ENCODE measurements at places on chromosomes 11 and 22. TPM values are rescaled to one million over a fixed set of nuclear protein-coding genes. Genes with fewer than 3 reads are reported as not detected.

- H3K4me1 ChIP-seq = no peaks in the 10 kb centered on the region
- peak overlapping the region; percentile 42 for H3K27ac ChIP-seq
- no peaks in the 10 kb centered on the region for H3K36me3 ChIP-seq
- H3K4me3 ChIP-seq = no peak overlapping the region
These were observed 43.3 kb downstream of the SNX19 start for GRCh38 chr11:130872981-130873380.

DNA sequence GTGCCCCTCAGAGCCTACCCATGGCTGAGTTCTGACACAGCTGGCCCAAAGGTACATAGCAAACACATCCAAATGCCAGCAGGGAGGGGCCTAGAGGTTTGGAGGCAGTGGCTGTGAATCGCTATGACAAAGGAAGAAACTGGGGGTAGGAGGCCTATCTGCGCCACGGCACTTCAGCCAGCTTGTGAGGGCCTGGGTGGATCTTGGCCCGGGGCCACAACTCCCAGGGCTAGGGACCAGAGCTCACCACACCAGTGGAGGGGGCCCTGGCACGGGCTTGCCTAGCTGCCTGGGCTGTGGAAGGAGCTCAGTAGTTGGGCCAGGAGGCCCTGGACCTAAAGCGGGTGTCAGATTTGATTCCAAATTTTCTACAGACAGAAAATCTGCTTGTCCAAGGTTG, 9.4 kb upstream of the NAP1L4 start:
- no peak for DNase-seq
- H3K27ac ChIP-seq = no peak overlapping the region
- no peaks in the 10 kb centered on the region for H3K4me1 ChIP-seq
- no peaks in the 10 kb centered on the region for H3K27me3 ChIP-seq
- H3K36me3 ChIP-seq = no peaks in the 10 kb centered on the region

DNA sequence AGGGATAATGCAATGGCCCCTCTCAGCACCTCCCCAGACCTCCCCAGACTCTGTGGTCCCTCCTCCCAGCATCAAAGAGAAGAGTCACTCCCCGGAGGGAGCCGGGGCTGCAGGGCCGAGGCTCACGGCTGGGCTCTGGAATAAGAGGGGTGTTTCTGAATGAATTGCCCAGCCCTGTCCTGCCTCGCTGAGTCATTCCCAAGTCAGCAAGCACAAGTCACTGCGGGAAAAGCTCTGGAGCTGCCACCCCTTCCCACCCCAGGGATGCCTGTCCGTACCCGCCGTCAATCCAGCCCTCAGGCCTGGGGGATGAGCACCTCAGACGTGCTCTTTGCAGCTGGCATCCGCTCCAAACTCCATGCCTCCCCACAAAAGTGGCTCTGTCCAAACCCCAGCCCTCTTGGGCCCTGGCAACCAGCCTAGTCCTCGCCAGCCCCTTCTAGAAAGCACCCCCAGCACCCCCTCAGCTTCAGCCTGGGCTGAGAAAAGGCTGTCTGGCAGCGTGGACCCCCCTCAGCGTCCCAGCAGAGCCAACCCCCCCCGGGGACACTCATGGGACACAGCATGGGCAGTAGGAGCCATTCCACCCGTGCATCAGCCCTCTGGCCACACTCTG, 22.7 kb downstream of the CELSR1 start:
- no peaks in the 10 kb centered on the region for H3K36me3 ChIP-seq
- no peak for DNase-seq
- no peaks in the 10 kb centered on the region for H3K4me1 ChIP-seq
- H3K4me3 ChIP-seq = no peak overlapping the region
- H3K27me3 ChIP-seq = no peaks in the 10 kb centered on the region

SDHD gene
- total RNA-seq = 84.7 TPM

Measured in uterus (tissue), 4 donors.